ENCODE measurements at places on chromosomes 1 and 21.

DNA sequence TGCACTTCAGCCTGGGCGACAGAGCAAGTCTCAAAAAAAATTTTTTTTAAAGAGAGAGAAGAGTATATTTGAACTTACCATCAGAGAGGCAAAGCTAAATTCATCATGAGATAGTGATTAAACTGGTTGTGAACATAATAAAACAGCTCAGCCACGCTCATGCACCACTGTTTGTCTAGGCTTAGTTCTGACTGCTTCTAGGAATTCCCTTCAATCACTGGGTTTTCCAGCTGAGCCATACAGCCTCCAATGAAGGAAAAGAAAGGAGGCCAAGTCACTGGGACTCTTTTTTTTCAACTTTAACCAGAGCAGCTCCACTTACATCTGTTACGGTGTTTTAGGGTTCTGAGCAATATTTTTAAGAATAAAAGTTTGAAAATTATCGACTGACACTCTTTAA, 50.4 kb upstream of the HNRNPU start:
- no peak for DNase-seq

DNA sequence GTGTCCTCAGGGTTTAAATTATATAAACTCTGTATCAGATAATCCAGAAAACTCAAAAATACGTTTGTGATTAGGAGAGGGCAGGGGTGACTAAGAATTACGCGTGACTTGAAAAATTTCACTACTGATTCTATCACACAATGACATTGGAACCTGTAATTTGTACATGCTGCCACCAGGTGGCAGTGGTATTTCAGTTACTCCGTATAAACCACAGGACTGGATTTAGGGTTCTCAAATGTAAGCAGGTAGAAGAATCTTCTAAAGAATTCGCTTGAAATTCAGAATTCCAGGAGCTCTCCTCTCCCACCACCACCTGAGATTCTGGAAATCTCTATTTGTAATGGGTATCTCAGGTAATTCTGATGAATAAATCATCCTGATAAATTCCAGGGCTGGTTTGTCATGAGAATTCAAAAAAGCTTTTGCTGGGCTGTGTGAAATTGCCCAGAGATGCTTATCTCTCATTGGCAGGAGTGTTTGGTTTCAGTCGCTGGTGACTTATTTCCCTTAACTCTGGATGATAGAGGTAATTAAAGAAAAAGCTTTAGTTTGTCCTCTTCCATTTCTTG, 1.7 kb upstream of the KRTAP7-1 start:
- no peak for DNase-seq

DNA sequence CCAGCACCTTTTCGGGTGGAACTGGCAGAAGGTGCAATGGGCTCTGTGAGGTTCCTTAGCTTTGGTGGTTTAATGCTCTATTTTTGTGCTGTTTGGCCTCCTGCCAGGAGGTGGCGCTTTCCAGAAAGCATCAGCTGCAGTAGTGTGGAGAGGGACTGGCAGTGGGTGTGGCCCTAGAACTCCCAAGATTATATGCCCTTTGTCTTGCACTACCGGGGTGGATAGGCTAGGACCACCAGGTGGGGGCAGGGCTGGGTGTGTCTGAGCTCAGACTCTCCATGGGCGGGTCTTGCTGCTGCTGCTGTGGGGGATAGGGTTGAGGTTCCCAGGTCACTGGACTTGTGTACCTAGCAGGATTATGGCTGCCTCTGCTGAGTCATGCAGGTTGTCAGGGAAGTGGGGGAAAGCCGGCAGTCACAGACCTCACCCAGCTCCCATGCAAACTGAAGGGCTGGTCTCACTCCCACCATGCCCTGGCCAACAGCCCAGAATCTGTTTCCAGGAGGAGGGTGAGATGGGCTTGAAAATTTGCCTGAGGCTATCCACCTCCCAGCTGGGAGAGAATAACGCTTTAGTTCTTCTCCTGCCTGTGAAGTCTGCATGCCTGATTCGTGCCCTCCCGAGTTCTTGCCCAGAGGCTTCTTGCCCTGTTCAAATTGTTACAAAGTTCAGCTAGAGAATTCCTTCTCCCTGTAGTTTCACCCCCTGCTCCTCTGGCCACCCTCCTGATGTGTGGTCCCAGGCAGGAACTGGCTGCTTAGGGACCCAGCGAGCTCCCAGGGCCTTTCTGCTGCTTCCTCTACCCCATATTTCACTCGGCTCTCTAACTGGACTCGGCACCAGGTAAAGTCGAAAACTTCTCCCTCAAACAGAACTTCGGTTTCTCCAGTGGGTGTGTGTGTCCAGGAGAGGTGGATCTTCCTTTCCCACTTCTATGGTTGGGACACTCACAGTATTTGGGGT, 76.5 kb upstream of the BTG3 start:
- no peak for DNase-seq

- DNase-seq = no peak
Measured at GRCh38 chr1:76857973-76858372, 9.3 kb upstream of the ST6GALNAC5 start.

- peak; percentile 91 for DNase-seq
Measured at GRCh38 chr1:44029260-44029910, 1.9 kb downstream of the SLC6A9 start.

- no peak for DNase-seq
Measured at GRCh38 chr1:3119061-3119460, 50.1 kb downstream of the PRDM16 start.

DNA sequence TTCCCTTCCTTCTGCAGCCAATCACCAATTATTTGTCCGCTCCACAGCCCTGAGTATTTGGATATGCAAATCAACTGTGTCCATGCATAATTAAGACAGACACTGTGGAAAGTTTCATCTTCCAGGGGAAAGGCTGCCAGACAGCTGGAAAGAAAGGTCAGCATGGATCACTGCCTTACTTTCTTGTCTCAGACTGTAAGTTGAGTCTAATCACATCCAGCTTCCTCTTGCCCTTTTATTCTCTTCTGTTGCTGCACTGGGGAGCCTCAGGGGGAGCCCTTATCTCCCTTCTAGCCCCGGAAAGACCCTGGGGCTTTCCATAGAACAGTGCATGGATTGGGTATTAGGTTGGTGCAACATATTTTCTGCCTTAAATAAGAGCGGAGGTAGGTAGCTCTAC, 182.9 kb downstream of the OMA1 start:
- no peak for DNase-seq

GRCh38 chr1:198627436-198628066, 11.3 kb upstream of the PTPRC start:
- no peak for DNase-seq

DNA sequence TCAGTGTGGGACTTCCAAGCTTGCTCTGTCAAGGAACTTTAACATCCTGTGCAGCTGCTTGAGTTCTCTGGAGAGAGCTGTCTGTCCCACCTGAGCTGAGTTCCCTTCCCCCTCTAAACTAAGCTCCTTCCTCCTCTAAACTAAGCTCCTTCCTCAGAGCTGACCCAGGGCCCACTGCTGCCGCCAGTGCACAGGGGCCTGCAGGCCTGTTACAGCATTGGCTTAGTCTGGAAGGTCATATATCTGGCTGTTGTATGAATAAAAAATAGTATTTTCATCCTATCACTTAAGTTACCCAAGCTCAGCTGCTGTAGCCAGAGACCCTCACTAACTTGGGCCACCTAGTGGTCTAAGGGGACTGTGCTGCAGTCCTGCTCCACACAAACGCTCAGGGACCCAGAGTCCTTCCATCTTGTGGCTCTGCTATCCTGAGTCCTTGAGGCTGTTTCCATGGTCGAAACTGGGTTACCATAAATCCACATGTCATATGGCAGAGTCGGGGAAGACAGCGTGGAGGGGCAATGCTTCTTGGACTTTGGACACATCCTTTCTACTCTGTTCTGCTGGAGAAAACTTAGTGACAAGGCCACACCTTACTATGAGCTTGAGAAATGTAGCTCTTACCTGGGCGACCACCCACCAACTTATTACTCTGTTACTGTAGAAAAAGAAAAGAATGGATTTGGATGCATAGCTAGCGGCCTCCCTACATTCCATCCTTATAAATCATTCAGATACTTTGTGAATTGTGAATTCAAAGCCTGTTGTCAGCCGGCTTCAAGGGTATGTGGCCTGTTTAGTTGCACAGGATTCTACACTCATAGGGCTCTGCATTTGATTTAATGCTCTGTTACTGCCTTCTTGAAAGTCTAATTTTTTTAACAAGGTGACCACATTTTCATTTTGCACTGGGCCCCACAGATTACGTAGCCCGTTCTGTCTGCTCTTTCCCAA, 71.4 kb upstream of the GCLM start:
- peak; percentile 22 for DNase-seq

DNA sequence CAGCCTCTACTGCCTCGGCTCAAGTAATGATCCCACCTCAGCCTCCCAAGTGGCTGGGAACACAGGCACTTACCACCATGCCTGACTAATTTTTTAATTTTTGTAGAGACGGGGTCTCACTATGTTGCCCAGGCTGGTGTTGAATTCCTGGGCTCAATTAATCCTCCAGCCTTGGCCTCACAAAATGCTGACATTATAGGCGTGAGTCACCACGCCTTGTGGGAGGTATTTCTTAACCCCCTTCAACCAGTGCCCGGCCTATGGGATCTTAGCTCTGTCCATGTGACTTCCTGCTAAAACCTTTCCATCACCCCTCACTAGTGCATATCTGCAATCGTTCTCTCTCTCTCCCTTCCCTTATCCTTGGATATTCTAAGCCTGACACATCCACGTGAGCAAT, 86.4 kb downstream of the FOXD2 start:
- DNase-seq = no peak

DNA sequence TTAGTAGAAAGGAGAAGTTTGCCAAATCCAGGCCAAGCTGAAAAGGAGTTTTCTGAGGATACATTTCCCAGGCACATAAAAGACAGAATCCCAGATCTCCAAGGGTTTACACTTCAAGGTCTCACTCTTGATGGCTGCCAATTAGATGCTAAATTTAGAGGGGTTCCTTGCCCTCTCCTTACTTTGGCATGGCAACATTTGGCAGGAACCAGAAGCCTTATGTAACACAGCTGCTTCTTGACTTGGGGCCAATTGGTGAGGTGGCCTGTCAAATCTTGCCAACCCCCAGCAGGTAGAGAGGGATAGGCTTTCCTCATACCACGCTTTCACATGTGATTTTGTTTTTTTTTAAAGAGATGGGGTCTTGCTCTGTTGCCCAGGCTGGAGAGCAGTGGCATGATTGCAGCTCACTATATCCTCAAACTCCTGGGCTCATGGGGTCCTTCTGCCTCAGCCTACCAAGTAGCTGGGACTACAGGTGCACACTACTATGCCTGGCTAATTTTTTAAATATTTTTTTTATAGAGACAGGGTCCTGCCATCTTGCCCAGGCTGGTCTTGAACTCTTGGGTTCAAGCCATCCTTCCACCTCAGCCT, 25.2 kb upstream of the NKAIN1 start:
- DNase-seq = no peak

GRCh38 chr1:171172471-171172870, 12.6 kb upstream of the FMO2 start:
- DNase-seq = no peak

- peak; percentile 94 for DNase-seq
Measured at GRCh38 chr1:2642560-2643413, 10.0 kb upstream of the MMEL1 start.

DNA sequence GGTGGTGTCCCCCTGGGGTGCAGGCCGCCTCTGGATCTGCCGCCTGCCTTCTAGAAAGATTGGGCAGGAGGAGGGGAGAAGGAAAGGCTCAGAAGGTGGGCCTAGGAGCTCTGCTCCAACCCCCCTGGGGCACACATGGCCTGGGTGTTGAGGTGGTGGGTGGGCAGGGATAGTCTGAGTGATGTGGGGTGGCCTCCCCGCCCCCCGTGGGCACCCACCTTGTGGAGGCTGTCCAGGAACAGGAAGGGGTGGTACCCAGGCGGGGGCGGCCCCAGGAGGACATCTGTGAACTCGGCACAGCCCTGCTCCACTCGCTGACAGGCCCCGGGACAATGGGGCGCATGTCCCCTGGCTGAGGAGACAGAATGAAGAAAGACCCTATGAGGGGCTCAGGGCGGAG, 54.9 kb downstream of the MORN1 start:
- DNase-seq = no peak

GRCh38 chr1:233140499-233140898, 155.0 kb downstream of the PCNX2 start:
- DNase-seq = no peak

GRCh38 chr1:39272798-39273469, 68.4 kb downstream of the MACF1 start:
- no peak for DNase-seq

DNA sequence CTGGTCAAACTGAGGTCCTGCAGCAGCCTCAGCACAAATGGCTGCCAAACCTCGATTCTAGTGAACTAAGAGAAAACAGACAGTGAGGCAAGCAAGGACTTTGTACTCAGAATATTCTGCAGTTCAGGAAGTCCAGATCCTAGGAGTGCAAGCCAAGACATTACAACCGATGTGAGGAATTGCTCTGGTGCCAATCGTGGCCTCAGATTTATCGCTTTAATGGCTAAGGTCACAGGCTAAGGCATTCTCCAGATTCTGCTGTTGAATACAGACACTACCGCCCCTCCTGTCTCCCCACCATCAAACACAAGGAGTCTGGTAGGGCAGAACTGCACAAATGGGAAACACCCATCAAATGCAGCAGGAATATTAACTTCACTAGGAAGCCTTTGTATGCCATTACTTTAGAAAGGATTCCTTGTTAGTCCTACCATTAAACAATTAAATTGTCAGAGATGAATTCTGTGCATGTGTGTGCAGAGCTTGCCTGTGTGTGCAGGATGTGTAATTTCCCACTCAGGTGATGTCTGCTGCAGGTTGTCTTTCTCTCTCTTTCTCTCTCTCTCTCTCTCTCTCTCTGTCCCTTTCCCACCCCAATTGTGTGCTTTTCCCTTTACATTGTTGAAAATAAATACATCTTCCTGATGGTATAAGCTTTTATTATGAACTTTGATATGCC, 9.2 kb upstream of the SERTAD4 start:
- DNase-seq = no peak

DNA sequence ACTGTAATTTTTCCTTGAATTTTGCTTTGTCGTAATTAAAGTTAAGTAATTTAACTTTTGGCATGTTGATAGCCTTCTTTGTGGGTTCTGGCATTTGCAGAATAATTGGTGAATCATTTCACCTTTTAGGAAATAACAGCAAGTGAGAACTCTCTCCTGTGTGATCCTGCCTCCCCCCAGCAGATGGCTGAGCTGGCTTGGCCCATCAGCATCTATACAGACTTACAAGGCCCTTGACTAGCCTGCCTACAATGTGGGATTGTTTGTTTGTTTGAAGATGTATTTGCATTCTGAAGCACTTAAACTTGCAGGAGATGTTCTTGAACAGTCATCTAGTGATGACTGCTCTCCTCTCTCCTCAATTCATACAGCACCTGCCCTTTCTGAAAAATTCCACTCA, 55.9 kb downstream of the MACO1 start:
- DNase-seq = peak; percentile 44

GRCh38 chr21:29145852-29146453, 15.5 kb downstream of the MAP3K7CL start:
- no peak for DNase-seq

GRCh38 chr1:241114699-241115233, 242.2 kb downstream of the RGS7 start:
- no peak for DNase-seq

GRCh38 chr1:26281971-26282370, 2.1 kb downstream of the SH3BGRL3 start:
- DNase-seq = no peak

DNA sequence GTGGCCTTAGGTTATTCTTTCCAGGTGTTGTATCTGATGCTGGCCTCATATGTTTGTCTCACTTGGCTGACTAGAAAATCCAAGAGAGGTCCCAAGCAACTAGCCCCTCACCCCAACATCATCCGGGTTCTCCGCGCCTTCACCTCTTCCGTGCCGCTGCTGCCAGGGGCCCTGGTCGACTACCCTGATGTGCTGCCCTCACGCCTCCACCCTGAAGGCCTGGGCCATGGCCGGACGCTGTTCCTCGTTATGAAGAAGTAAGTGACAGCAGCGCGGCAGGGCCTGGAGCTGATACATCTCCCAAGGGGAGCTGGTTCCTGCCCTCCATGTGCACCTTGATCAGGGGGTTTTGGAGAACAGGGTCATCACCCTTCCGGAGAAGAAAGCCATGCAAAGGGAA, 11.2 kb downstream of the PINK1 start:
- DNase-seq = no peak
